ENCODE measurements at places on chromosomes 7 and 10.

GRCh38 chr10:12690525-12691126 lies 310.9 kb downstream of the CCDC3 start:
- no peak for DNase-seq

GRCh38 chr7:106613848-106614560 lies 47.0 kb downstream of the CCDC71L start:
- DNase-seq = no peak

GRCh38 chr7:14069961-14070360 lies 80.5 kb upstream of the ETV1 start:
- DNase-seq = no peak

GRCh38 chr7:151272405-151272804 lies 23.9 kb upstream of the SMARCD3 start:
- no peak for DNase-seq

- no peak for DNase-seq
These were observed 5.6 kb downstream of the POR start for GRCh38 chr7:75920431-75921161.

DNA sequence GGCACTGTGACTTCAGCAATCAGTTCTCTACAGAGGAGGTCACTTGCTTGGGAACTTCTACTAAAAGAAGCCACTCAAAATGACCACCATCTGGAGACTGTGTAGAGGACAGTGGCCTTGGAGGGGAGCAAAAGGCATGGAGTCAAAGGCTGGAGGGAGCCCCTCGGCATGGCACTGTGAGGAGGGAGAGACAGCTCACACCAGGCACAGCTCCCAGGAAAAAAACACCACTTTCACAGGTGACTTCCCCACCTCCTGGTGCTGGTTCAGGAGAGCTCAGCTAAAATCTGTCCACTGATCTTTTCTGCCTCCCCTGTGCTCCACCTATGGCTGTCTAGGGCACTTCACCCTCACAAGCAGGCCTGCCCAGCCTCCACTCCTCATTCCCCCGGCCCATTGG lies 649.4 kb upstream of the MGMT start:
- no peak for DNase-seq

DNA sequence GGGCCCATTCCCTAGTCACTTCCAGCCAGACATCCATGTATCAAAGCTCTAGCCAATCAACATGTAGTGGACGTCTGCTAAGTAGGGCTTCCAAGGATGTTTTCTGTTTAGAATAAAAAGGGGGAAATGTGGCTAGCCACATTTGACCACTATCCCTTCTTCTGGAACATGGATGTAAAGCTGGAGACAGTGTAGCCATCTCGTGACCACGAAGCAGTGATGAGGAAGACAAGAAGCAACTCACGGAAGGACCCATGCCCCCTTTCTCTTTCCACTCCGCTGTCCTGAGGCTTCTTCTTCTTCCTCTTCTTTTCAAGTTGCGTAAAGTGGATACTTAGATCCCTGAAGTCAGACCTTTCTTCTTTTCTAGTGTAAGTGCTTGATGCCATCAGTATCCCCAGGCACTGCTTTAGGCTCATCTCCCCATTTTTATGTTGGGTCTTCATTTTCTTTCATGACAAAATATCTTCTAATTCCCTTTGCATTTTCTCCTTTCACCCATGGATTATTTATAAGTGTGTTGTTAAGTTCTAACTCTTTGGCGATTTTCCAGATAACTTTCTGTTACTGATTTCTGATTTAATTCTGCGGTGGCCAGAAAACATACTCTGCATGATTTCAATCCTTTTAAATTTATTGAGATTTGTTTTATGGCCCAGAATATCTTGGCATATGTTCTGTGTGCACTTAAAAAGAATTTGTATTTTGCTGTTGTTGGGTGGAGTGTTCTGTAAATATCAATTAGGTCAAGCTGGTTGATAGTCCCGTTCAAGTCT lies 594.5 kb downstream of the SDK1 start:
- DNase-seq = no peak

DNA sequence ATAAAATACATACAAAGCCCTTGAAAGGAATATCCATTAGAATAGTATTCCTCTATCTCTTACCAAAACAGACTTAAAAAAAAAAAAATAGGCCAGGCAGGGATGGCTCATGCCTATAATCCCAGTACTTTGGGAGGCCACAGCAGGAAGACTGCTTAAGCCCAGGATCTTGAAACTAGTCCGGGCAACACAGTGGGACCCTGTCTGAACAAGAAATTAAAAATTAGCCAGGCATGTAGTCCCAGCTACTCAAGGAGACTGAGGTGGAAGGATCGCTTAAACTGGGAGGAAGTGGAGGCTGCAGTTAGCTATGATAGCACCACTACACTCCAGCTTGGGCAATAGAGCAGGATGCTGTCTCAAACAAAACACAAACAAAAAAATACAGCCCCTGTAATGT lies 9.6 kb downstream of the PDLIM1 start:
- no peak for DNase-seq

GRCh38 chr10:132096863-132097478 lies 31.2 kb downstream of the JAKMIP3 start:
- DNase-seq = no peak

DNA sequence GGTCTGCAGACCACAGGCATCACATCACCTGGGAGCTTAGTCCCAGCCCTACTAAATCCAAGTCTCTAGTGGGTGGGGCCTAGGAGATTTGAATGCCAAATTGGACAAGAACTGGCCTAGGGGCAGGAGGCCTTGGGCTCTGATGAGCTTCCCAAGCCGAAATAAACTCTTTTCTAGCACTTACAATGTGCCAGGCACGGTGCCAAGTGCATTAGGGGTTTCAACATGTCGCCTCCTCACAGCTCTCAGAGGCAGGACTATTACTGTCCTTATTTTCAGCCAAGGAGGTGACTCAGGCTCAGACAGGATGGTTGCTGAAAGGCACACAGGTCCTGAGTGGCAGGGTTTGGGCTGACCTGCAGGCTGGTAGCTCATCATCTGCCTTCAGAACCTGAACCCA lies 9.2 kb upstream of the CPA1 start:
- no peak for DNase-seq

Data from anterior cingulate cortex (tissue), 58 donors.